Stimulated activated CD4-positive, alpha-beta T cell treated with anti-CD3 and anti-CD28 coated beads, Interleukin-2, amount 100 ng/mL, for 4 hours (primary cell): ENCODE measurements at places on chromosomes 12 and 14.

DNA sequence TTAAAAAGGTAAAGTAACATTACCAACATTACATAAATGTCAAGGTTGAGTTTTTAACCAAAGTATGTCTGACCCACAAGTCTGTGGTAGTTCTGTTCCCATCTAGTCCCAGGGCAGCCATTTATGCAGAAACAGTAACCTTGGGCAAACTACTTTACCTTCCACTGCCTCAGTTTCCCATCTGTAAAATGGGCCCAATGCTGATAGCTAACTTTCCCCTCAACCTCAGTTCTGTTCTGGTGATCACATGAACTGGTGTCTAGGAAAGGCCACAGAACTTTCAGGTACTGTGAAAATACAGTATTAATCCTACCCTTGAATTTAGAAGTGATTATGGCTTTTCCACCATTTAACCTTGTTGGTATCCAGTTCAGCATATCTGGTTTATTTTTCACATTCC is 113.6 kb downstream of the ZFP36L1 start:
- no peak for DNase-seq

DNA sequence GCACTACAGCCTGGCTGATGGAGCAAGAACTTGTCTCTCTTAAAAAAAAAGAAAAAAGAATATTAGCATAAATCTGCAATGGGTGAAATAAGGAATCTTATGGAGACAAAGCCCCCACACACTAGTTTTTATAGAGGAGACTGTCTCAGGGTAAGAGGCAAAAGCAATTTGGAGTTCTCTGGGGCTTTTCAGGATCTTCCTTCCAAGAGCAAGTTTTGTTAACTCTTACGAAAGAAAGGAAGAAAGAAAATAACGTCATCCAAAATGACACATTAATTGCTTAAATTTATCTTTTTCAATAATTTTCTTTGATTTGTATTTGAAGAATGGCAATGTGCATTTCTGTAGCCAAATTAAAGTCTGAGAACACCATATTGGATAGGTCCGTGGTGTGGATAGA is 3.8 kb downstream of the PDE6H start:
- no peak for DNase-seq

DNA sequence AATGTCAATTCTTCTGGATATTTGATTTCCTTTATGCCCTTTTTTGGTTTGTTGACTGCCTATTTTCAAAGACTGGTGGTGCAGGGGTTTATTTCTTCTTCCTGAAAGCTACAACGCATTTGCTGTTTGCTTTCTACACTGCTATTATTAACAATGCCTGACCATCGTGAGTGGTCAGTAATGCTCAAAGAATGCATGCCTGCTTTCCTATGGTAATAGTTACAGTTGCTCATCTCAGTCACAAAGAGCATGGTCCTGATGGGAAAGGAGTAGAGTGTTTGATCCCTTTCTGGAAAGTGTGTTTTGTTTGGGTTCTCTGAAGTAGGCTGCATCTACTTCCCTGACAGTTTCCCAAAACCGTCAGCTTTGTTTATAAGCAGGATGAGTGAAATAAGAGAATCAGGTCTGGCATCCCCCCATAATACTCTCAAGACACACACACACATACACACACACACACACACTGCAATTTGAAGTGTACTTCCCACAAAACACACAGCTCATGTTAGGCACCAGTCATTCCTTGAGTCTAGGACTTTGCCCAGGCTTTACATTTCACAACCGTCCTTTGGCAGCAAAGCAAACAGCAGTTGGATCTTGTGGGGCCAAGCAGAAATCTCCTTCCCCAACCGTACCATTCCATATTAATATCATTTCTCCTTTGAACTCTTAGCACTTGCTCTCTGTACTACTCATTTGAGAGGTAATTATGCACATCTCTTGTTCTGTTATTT is 56.6 kb downstream of the SUDS3 start:
- DNase-seq, result no peak

GRCh38 chr14:105138021-105138541 is 30.5 kb downstream of the JAG2 start:
- no peak for DNase-seq

- no peak for DNase-seq
Measured at GRCh38 chr14:64467101-64467500, 1.8 kb downstream of the AKAP5 start.

- DNase-seq, result peak; percentile 32
Measured at GRCh38 chr12:55955800-55956508, 9.9 kb downstream of the PMEL start.

- DNase-seq, result no peak
Measured at GRCh38 chr12:24038211-24038997, 88.9 kb upstream of the SOX5 start.

DNA sequence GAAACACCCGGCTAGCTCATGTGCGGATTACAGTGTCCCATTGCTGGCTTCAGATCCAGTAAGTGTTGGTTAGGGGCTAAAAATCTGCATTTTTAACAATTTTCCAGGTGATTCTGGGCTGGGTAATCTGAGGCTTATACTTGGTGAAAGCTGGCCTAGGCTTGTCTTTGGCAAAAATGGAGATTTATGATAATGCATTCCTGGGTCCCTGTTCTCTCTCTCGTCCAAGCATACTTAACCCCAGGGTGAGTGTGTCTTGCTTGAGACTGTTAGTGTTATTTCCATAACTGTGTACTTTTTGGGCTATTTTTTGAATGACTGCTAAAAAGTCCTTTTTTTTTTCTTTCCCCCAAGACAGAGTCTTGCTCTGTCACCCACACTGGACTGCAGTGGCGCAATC is 43.2 kb downstream of the SNAPC1 start:
- DNase-seq, result no peak

GRCh38 chr14:64711039-64711438 is 6.8 kb downstream of the PLEKHG3 start:
- no peak for DNase-seq

- no peak for DNase-seq
Measured at GRCh38 chr12:56137853-56138571, 9.9 kb downstream of the ESYT1 start.

DNA sequence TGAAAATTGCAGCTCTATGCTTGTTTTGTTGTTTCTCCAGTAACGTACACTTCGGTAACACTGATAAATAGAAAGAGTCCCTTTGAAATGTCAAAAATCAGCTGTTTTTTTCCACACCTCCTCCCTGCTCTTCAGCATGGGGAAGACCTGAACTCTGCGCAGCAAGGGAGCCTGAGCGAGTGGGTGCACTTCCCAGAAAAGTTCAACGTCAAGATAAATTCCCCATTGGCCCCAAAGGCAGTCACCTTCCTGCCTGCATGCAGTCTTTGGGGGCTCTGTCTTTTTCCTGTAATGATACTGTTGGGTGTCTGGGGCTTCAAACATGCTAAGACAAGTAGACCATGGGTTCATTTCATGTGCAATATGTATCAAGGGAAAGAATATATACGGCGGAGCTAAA is 8.8 kb upstream of the FOXG1 start:
- no peak for DNase-seq

GRCh38 chr12:113136128-113136989 is 798 bp upstream of the RASAL1 start:
- DNase-seq, result peak; percentile 49

- DNase-seq, result no peak
Measured at GRCh38 chr14:102481791-102482238, 27.8 kb downstream of the ANKRD9 start.

GRCh38 chr14:95518045-95518751 is 1.7 kb upstream of the SYNE3 start:
- no peak for DNase-seq

GRCh38 chr12:94775710-94776109 is 125.4 kb upstream of the TMCC3 start:
- no peak for DNase-seq

- no peak for DNase-seq
Measured at GRCh38 chr14:74693191-74693590, 19.7 kb downstream of the AREL1 start.

GRCh38 chr12:26571560-26571959 is 261.4 kb downstream of the ITPR2 start:
- no peak for DNase-seq

GRCh38 chr12:5588176-5588575 is 156.3 kb downstream of the NTF3 start:
- no peak for DNase-seq

DNA sequence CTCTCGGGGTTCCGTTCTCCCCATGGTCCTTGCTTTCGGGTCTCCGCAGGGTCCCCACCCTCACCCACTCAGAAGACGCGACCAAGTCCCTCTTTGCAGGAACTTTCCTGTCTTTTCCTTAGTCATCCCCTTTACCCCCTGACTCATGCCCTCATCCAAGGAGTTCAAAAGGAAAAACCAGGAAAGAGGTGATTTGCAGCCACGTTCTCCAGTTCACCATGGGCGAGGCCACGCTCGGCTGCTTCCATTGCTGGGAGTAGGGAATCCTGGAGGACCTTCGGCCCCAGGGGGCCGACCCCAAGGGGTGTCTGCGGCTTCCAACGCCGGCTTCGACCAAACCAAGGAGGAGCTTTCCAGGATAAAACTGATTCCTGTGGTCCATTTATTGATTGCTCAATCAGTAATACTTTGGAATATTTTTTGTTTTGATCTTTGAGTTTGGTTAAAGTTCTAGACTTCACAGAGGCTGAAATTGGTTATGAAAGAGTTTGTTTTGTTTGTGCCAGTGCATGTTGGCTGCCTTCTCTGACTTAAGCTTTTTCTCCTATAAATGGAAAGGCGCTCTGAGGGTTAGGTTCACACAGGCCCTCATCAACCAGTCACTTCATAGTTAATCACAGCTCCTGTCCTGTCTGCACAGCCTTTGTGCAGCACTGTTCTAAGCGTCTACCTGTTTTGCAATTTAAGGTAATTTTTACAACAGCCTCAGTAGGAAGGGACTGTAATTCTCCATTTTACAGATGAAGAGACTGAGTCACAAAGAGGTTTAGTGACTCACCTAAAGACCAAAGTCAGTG is 827 bp downstream of the ALDH2 start:
- DNase-seq, result no peak

- no peak for DNase-seq
Measured at GRCh38 chr12:113238309-113238708, 17.0 kb downstream of the TPCN1 start.

DNA sequence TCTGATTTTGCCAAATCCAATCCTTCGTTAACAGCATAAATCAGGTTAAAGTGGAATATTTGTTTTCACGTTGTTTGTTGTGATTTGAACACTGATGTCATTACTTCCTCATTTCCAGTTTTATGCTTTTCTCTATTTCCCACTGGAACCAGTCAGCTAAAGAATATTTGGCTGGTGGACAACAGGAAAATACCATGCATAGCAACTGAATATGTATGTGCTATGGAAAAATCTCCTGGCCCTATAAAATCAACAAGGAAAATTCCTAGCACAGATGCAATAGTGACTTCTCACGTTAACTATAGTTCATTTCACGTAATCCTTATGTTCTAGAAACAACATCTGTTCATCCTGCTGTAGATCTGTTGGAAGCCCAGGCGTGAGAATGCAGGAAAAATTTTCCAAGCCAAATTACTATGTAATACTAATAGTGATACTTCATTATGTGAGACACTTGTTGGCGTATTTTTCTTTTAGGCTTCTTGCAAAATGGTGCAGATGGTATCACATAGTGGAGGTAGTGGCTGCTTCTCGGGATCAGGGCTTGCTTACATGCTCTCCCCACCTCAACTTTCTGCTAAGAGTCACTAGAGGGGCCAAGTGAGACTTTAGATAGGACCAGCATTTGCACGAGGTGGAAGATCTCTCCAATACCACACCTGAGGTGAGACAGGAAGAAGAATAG is 86.3 kb upstream of the USP44 start:
- DNase-seq, result no peak

DNA sequence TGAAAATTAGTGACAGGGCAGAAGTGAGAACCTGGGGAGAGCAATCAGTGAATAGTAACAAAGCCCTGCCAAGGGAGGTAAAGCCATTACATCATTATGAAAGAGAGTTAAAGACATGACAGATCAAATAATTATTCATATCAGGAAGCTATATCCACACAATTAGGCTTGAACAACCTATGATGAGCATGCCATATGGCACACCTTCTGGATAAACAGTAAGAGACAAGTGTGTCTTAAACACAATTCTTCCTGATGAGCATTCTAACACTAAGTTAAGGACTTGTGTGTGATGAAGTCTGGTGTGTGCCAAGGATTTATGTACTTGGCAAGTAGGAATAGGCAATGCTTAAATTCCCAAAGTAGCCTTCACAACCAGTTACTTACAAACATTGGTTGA is 76.1 kb downstream of the GALNT4 start:
- no peak for DNase-seq

GRCh38 chr12:128025589-128026245 is 241.3 kb upstream of the TMEM132C start:
- DNase-seq, result no peak

- no peak for DNase-seq
Measured at GRCh38 chr12:5268424-5269210, 163.3 kb upstream of the NTF3 start.

DNA sequence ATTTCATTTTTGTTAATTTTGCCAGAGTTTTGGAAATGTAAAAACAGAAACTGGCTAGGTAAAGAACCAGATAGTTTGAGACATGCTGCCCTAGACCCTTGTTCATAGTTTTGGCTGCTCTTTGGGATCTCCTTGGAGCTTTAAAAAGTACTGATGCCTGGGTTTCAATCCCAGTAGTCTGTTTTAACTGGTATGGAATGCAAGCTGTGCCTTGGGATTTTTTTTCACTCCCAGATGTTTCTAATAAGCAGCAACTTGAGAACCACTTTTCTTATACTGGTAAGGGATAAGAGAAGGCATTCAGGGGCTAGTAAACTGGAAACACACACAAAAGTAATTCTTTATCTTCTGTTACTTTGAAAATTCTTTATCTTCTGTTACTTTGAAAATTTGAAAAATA is 18.8 kb downstream of the SLC35F4 start:
- DNase-seq, result no peak

DNA sequence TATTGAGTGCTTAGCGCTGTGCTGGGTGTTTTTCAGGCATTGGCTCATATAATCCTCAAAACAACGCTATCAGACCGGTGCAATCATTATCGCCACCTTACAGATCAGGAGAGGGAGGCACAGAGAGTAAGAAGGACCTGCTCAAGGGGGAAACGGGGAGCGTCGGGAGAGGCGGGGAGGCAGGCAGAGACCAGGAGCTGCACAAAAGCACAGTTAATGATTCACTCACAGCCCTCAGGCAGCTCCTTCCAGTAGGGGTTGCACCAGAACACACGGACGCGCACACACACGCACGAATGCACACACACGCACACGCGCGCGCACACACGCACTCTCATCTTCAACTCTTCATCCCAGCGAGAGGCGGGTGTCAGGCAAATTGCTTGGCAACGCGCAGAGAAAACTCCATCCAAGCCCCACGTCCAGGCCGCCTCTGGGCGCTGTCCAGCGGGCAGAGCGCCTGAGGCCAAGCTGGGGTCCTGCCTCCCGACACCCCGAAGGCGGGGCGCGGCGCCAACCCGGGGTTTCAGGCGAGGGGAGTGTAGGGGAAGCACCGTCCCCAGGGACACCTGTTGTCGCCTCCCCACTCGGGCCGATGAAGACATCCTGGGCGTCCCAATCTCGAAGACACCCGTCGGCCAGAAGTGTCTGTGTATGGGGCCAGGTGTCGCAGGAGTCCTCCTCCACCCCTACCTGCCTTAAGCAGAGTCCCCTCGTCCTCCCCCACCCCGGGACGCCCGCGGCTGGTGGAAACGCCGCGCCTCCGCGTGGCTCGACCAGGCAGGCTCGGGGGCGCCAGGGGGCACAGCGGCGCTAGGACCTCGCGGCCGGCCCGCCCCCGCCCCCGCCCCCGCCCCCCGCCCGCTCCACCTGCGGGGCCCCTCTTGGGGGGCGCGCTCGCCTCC is 35.5 kb upstream of the STON2 start:
- DNase-seq, result no peak

- no peak for DNase-seq
Measured at GRCh38 chr12:64265839-64266238, 43.7 kb upstream of the KICS2 start.
